ENCODE measurements at places on chromosomes 11 and 22.

GRCh38 chr11:90288212-90288821 is 65.5 kb upstream of the CHORDC1 start:
- DNase-seq: no peak

DNA sequence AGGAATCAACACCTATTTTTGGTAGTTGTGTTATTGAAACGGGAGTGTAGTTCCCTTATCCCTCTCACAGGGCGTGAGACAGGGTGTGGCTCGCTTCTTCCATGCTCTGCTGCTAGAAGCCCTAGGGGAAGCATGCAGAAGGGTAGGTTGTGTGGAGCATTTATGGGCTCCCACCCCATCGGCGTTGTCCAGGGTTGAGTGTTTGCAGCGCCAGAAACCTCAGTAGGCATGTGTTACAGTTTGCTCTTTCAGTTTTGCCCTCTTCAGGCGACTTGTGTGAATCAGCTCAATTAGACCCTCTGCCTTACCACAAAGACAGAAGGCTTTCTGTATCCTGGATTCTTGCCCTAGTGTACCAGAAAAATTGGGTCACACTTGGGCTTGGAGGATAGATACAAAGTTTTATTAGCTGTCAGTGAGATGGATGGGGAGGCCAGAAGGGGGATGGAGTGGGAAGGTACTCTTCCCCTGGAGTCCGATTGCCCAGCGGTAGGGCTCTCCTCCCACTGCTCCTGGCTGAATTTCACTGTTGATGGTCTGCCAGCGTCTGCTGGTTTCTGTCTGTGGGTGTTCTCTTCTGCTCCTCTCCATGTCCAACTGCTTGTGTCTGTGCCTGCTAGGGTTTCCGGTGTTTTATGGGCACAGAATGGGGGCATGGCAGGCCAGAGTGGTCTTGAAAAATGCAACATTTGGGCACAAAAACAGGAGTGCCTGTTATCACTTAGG is 358.3 kb upstream of the CTSC start:
- DNase-seq: no peak

DNA sequence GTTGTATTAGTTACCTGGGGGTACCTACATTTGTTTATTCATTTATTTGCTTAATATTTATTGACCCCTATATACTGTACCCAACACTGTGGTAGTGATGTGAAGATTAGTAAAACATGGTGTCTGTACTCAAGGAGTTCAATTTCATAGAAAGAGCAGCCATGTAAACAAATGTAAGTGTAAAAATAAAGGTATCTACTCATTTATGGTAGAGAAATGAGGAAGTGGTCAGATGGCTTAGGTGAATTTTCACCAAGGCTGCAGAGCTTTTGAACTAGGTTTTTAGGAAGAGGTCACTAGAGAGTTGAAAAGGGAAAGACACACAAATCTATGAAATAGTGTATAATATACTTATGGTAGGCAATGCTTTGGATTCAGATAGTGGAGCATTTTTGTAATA is 11.1 kb downstream of the CTR9 start:
- DNase-seq: no peak

- no peak for DNase-seq
These were observed 2.0 kb downstream of the IGHMBP2 start for GRCh38 chr11:68905421-68906360.

DNA sequence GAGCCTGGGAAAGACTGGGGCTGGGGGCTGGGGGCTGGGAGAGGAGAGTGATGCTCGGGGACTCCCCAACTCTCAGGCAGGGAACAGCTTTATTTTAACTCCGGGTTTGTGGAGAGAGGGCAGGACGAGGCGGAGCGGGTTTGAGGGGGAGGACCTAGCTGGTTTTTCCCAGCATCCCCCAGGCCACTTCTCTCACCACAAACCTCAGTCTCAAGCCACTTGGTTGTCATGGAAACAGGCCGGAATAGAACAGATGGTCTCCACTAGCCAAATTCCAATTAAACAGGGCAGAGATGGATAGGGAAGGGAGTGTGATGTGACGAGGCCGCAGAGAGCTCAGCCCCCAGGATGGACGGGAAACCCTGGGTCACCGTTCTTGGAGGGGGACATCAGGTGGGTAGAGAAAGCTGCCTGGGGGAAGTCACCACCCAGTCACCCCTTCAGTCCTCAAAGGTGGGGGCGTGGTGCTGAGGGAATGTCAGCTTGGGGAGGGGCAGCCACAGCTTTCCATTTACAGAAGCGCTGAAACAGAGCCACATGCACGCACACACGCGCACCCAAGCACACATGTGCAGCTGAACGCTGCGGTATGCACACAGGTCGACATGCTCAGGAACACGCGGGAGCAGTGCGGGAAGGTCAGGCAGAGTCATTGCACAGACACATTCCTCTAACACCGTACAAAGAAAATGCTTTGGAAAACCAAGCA is 19.2 kb downstream of the NECTIN1 start:
- no peak for DNase-seq

GRCh38 chr11:65927904-65928397 is 8.7 kb downstream of the DRAP1 start:
- DNase-seq: peak; percentile 47

GRCh38 chr22:27417421-27417814 is 384.1 kb downstream of the MN1 start:
- no peak for DNase-seq

GRCh38 chr22:20399866-20400605 is 6.1 kb downstream of the ZNF74 start:
- DNase-seq: no peak

DNA sequence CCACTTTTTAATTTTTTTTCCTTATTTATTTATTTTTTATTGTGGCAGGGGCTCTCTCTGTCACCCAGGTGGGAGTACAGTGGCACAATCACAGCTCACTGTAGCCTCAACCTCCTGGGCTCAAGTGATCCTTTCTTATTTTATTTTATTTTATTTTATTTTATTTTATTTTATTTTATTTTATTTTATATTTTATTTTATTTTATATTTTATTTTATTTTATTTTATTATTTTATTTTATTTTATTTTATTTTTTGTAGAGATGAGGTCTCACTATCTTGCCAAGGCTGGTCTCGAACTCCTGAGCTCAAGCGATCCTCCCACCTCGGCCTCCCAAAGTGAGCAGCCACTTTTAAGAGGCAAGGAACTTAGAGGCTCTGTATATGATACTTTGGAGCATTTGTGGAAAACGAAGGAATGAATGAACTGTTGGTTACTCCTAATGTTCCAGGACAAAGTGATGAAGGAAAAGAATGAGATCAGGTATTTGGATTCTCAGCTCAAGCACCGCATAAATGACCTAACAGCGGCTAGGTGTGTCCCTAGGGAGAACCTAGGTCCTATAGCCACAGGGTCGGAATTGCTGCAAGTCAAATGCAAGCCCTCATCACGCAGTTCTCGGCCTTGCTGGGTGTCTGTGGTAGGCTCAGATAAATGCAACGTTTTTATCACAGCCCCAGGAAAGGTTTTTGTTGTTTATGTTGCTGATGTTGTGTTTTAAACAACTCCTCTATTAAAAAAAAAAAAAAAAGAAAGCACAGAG is 36.5 kb downstream of the ASCL2 start:
- DNase-seq: no peak

DNA sequence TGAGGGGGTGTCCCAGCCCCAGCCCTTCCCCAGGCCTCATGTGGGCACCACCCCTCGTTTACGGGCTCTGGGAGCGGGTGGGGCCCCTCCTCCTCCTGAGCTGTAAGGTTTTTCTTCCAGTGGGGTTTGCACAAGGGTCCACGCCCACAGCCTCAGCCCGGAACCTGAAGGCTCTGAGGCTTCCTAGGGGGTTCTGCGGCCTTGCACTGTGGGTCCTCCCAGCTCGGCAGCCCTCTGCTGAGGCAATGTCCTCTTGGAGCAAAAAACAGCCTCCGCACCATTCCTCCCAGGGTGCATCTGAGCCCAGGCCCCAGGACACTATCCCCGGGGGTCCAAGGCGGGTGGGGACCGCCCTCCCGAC is 14.1 kb downstream of the H19 start:
- no peak for DNase-seq

DNA sequence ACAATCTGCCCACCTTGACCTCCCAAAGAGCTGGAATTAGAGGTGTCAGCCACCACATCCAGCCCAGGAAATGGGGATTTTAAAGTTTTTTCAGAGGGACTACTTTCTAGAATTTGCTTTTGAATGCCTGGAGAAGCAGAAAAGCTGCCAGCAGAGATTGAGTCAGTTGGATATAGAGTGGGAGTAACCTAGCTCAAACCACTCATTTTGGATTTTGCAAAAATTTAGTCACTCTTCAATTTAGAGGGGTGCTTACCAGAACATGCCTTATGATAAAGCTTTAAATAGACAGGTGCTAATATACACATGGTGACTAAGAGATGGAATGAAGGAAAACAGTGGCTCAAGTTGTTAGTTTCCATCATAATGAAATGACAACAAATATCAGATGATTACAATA is 26.5 kb upstream of the PSMA1 start:
- DNase-seq: no peak

GRCh38 chr11:101011881-101012280 is 117.7 kb downstream of the PGR start:
- DNase-seq: no peak

- no peak for DNase-seq
These were observed 180.6 kb downstream of the ADAMTS15 start for GRCh38 chr11:130629039-130629438.

GRCh38 chr11:9462172-9462799 is 1.5 kb downstream of the ZNF143 start:
- DNase-seq: no peak

GRCh38 chr11:65516135-65516968 is 8.5 kb upstream of the SCYL1 start:
- DNase-seq: no peak

- DNase-seq: no peak
These were observed 90.4 kb upstream of the CLPB start for GRCh38 chr11:72524711-72525110.

DNA sequence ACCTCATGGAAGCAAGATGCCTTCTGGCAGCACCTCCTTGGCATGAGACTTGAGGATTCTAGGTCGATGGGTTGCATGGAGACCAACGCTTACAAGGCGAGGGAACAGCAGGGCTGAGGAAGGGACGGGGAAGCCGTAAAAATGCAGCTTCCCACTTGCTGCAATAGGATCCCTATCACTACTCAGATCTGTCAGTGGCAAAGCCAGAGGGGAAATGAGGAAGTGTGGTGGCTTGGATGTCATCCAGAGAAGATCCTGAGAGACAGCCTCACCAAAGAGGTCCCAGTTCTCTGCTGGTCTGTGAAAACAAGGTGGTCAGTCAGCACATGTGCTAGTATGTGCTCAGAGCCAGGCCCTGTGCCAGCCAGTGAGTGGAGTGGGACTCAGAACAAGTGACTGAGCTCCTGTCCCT is 22.2 kb downstream of the CYB5R2 start:
- DNase-seq: no peak

- DNase-seq: no peak
These were observed 706 bp upstream of the OR51E1 start for GRCh38 chr11:4643076-4643475.

- no peak for DNase-seq
These were observed 29.0 kb upstream of the KCNQ1OT1 start for GRCh38 chr11:2728663-2729332.

GRCh38 chr22:44709881-44710392 is 7.9 kb downstream of the PRR5 start:
- no peak for DNase-seq

GRCh38 chr11:120024586-120024985 is 113.3 kb downstream of the TRIM29 start:
- no peak for DNase-seq

DNA sequence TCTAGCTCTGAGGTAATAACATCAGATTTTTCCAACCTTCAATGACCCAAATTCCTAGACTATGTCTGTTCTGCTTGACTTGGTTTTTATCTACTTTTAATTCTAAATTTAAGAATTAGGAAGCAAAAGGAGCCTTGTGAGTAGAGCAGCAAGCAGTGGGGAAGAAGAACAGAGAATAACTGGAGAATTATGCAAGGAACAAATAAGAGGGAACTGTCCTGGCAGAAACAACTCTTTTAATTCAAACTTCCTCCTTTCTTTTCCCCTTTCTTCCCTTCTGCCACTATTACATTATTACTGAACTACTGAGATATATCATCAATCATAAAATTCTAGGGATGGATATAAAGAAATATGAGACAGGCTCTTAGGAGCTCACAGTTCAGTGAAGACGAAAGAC is 276.1 kb downstream of the SBF2 start:
- no peak for DNase-seq

- no peak for DNase-seq
These were observed 2.2 kb upstream of the RFPL2 start for GRCh38 chr22:32206774-32207758.

- no peak for DNase-seq
These were observed 30.2 kb downstream of the USP47 start for GRCh38 chr11:11871991-11872401.

- no peak for DNase-seq
These were observed 40.5 kb upstream of the KCNJ11 start for GRCh38 chr11:17428925-17429324.

- no peak for DNase-seq
These were observed 122.2 kb downstream of the ARL14EP start for GRCh38 chr11:30445056-30445455.

- DNase-seq: peak; percentile 39
These were observed 2.2 kb downstream of the CALCA start for GRCh38 chr11:14969901-14970323.
